ENCODE measurements at places on chromosomes 3 and 15.

DNA sequence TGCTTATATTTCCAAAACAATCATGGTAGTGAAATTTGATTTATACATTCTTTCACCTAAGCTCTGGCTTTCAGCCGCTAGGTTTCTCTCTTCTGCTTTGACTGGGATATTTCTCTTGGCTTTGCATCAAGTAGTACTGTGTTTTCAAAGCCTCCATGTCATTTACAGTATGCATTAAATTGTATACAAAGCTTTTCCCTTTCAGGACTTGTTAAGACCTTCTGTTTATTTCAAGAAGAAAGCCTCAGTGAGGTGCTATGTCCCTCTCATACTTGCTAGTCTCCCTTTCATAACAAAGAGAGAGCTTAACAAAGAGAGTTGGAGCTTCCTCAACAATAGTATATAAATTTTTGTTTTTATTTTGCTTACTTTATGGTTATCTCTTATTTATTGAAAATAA, 84.2 kb upstream of the SLC25A26 start:
- no peak for DNase-seq

DNA sequence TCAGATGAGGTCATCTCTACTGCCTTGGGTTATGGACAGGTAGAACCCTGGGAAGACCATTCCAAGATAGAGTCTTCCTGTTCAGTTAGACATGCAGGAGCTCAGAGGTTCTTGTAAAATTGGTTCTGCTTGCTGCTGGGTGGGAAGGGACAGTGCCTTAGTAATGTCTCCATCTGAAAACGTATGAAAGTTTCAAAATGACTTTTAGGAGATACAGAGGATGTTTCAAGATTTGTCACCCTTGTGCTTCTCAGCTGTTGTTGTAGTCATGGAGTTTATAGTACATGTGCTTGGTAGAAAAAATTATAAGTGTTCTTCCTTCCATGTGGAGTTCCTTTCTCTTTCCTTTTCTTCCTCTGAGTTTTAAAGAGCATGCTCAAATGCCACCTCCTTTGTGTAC, 885.2 kb upstream of the CFAP20DC start:
- DNase-seq: no peak

DNA sequence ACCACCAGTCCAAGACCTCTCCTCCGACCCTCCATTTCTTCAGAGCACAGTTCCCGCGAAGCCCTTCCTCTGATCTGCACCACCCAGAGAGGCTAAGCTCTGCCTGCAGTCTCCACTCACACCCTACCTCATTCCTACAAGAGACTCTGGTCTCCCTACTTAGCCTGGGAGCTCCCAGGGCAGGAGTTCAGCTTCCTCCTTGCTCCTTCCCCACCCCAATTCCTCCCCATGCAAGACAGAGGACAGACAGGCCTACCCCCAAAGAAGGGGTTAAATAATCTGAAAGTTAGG, 12.6 kb upstream of the VIPR1 start:
- DNase-seq: no peak

DNA sequence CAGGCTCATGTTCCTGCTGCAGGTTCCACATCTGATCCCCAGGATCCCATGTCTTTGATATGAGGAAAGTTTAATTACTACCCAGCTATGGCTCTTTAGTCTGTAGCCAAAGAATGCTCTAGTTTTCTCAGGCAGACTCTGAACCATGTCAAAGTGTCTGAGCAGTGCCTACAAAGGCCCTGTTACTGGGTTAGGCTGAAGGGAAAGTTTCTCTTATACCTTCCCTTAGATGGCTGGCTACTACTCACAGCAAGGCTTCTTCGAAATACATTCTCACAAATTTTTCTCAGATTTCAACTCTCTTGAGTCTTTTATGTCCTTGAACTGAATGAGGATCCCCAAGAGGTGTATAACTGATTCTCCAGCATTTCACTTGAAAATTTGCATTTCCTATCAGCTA, 102.4 kb downstream of the NR1D2 start:
- no peak for DNase-seq

- DNase-seq: no peak
Observed at GRCh38 chr15:63474810-63475316, 29.5 kb upstream of the USP3 start.
